ENCODE measurements at places on chromosomes 12 and 14.
A peak's percentile ranks its signal among the peaks of the same experiment; 100 is the strongest.

GRCh38 chr12:5582018-5582417 is 150.1 kb downstream of the NTF3 start:
- no peak for DNase-seq

DNA sequence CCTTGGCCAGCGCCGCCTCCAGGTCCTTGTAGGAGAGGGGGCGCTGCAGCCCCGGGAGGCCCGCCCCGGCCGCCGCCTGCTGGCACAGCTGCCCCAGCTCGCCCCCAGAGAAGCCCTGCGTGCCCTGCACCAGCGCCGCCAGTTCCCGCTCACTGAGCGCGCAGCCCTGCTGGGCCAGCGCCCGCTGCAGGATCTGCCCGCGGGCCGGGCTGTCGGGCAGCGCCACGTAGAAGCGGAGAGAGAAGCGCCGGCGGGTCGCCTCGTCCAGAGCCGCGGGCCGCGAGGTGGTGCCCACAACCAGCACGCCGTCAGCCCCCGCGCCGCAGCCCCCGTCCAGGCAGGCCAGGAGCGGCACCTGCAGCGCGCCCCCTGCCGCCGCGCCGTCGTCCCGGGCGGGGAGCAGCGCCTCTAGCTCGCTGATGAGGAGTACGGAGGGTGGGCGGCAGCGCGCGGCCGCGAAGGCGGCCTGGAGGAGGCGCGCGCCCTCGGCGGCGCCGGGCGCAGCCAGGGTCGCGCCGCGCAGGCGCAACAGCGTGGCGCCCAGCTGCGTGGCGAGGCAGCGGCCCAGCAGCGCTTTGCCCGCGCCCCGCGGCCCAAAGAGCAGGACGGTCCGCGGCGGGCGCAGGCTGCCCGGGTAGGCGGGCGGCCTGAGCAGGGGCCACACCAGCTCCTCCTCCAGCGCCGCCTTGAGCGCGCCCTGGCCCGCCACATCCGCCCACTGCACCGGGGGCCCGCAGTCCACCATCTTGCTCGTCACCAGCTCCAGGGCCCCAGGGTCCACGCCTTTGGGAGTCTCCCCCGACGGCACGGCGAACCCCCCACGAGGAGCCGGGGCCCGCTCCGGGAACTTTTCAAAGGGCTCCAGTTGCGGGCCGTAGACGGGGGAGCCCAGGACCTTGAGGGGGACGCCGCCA is 27.7 kb downstream of the FIGNL2 start:
- peak; percentile 66 for DNase-seq

DNA sequence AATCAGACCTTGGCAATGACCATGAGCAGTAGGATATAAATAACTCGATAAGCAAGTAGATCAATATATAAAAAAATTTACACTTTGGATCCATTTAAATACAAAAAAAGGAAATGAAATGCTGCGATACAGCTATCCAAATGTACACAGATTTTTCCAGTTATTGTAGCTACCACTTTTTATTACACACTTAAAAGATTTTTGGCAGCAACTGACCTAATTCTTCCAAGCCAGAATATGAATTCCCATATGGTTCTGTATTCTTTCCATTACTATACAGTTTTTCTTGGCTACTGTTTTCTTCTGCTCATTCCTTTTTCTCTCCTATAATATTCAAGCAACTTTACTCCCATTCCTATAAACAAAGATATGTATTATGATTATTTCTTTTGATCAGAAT is 52.2 kb downstream of the TMTC1 start:
- DNase-seq, result no peak

DNA sequence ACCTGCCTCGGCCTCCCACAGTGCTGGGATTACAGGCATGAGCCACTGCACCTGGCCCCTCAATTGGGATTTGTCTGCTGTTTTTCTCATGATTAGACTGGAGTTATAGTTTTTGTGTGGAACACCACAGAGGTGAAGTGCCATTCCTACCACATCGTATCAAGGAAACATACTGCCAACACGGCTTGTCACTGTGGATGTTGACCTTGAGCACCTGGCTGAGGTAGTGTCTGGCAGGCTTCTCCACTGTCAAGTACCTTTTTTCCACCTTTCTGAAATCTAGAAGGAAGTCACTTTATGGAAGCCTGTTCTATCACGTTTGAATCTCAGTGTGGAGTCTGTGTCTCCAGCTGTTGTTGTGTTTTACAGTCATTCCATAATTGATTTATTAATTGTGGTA is 21.4 kb upstream of the SEL1L start:
- DNase-seq, result no peak

GRCh38 chr14:22314183-22314820 is 274.7 kb downstream of the DAD1 start:
- DNase-seq, result no peak

GRCh38 chr14:77111021-77111420 is 13.0 kb downstream of the CIPC start:
- no peak for DNase-seq

DNA sequence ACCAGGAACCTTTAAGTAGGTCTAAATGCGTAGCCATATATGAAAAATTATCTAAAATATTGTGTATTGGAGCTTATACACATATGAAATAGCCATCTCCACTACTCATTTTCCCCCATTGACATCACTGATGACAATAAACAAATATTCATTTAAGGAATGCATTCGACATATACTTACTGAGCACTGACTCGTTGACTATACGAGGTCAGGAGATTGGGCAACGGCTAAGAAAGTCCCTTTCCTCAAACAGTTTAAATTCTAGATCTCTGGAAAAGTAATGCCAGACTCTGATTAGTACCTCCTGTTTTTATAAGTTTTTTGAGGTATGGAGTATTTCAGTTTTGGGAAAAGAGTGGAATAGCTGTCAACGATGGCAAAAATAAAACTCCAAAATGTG is 139.4 kb upstream of the DIO2 start:
- DNase-seq, result no peak

- DNase-seq, result no peak
Observed at GRCh38 chr12:110352401-110352800, 51.1 kb downstream of the ANAPC7 start.

- no peak for DNase-seq
Observed at GRCh38 chr12:42893803-42894202, 304.3 kb upstream of the PRICKLE1 start.

DNA sequence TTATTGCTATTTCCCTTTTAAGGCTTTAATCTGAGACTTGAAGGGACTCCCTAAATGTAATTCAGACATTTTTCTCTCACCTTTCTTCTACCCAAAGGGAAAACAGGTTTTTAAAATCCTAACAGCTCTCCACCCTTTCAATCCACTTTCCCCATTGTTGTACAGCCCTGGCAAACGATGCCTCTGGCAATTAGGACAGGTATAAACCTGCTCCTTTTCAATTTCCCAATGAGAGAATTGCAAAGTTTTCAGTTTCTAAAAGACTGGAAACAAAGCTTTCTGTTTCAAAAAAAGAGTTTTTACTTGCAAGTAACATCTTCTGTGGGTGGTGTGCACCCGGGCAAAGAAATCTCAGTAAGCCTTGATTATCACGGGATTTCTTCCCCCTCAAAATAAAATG is 131.2 kb downstream of the HMGA2 start:
- no peak for DNase-seq

DNA sequence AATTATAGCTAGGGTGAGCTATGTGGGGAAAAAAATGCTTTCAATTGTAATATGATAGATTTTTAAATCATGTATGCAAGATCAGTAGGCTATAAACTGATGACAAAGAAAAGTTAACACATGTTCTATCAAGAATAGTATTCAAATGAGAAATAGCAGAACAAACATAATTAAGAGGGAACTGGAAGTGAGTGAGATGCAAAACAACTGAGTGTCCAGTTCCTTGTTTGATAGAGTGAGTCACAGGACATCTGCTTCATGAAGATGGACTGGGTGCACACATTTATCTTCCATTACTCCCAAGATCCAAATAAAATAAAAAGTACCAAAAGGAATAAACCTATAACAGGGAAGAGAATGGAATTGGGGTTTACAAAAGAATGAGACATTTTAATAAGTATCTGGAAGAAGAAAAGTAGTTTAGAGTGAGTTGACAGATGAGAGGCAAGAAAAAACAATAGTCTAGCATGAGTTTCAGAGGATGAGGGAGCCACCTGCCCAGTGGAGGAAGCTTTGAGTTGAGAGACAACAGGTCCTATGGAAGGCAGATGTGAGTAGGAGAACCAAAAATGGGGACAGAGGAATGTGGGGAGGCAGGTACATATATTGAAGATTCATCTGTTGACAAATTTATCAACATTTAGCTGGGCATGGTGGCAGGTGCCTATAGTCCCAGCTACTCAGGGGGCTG is 178.1 kb upstream of the ARHGAP5 start:
- DNase-seq, result no peak

GRCh38 chr12:38350342-38351174 is 34.0 kb downstream of the ALG10B start:
- DNase-seq, result no peak

GRCh38 chr14:62462988-62463387 is 582.3 kb downstream of the KCNH5 start:
- DNase-seq, result no peak

DNA sequence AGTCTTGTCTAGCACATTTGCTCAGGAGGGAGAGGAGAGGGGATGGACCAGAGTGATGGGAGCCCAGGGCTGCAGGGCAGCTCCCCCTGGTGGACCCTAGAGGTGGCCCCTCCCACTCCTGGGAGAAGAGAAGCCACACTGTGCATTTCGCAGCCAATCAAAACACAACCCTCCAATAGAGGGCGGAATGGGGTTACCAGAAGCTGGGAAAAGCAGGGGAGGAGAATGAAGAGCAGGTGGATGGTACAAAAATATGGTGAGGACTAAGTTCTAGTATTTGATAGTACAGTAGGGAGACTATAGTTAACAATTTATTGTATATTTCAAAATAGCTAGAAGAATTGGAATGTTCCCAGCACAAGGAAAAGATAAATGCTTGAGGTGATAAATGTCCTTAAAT is 23.6 kb downstream of the VASH1 start:
- DNase-seq, result no peak

DNA sequence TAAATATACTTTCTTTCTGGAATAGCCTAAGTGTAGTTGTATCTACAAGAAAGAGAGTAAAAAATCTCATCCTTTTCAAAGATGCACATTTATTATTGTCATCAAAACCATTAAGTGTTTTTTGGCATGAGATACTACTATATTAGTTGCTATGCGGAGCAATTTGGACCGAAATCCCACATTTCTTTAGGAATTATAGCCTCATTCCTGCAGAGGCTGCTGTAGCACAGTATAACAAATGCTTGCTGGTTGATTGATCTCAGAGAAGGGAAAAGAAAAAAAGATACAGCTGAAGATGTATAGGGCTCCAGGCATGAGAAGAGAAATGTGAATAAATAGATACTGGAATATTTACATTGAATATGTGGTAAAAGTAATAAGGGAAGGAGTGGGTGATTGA is 36.0 kb downstream of the RHOJ start:
- DNase-seq, result no peak

DNA sequence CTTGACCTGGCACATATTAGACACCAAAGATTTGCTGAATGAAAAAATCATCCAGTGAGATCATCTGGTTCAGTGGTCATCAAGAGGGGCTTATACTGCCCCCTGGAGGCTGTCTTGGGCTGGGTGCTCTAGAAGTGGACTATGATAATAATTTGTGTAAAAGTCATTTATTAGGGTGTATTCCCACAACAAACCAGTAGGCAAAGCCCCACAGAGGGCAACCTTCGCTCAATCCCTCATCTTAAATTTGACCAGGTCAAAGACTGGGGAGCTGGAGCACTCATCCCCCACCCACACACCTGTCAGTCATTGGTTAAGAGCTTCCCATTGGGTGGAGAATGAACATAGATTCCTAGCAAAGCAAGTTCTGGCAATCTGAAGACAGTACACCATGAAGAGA is 20.0 kb upstream of the FICD start:
- no peak for DNase-seq

DNA sequence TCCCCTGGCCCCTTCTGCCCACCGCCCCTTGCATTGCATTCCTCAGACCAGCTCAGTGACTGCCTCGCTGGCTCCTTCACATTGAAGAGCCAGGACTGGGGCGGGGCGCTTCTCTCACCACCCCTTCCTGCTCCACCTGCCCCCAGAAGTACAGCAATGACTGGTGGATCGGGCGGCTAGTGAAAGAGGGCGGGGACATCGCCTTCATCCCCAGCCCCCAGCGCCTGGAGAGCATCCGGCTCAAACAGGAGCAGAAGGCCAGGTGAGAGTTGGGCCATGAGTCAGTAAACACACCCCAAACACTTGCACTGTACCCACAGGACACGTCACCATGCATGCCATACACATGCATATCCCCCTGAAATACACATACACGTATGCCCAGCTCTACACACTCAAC is 5.8 kb downstream of the CACNB3 start:
- DNase-seq, result no peak

DNA sequence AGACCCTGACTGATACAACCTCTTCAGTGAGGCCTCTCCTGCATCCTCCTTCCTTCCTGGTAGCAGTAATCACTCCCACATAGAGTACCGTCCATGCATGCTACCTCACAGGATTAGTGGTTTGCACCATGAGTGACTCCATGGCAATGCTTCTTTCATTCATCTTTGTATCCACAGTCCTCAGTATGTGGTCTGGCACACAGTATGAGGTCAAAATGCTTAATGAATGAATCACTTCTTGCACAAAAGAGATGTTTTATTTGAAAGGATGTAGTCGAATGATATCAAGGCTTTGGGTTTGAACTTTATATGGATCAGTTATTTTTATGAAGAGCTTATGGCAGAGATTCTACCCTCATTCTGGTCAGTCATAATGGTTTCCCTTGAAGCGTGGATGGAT is 42.2 kb downstream of the KCNA5 start:
- no peak for DNase-seq

DNA sequence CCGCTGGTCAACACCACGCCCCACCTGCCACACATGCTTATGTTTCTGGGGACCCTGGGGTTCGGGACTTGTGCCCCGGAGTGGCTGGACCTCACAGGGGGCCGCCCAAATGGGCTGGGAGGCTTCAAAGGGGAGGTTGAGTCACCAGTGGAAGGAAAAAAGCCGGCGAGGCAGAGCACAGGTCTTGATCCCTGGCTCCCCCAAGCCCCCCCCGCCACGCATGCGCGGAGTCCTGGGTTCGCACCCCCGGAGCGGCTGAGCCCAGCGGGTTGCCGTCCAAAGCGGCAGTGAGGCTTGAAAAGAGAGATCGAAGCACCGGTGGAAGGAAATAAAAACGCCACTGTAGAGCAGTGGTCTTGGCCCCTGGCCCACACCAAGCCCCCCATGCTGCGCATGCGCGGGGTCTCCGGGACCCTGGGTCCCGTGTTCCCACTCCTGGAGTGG is 313.5 kb downstream of the ALG10 start:
- DNase-seq, result no peak

All from stimulated activated CD8-positive, alpha-beta memory T cell treated with anti-CD3 and anti-CD28 coated beads, Interleukin-15, amount 100 ng/mL, for 4 hours (primary cell).